ENCODE measurements at places on chromosomes 4 and X. TPM values are rescaled to one million over a fixed set of nuclear protein-coding genes. Genes with fewer than 3 reads are reported as not detected.

MAP7D3 gene
- 10.2 TPM for polyA plus RNA-seq

NEUROG2 gene
- polyA plus RNA-seq: not detected

DNA sequence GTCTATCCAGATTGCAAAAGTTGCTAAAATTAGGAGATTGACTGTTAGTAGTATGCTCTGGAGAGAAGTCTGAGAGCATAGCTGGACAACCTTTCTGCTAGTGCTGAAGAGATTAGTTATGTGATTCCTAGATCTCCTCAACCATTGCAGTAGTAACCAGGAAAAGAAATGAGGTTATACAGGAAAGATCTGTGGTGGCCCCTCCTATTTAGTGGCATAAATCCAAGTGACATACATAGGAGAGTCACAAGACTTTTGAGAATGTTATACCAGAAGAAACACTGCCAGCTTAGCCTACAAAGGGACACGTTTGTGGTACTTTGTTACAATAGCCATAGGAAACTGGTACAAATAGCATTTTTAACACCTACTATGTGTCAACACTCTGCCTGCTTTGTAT is 105.2 kb downstream of the ATP10D start:
- DNase-seq: no peak

DNA sequence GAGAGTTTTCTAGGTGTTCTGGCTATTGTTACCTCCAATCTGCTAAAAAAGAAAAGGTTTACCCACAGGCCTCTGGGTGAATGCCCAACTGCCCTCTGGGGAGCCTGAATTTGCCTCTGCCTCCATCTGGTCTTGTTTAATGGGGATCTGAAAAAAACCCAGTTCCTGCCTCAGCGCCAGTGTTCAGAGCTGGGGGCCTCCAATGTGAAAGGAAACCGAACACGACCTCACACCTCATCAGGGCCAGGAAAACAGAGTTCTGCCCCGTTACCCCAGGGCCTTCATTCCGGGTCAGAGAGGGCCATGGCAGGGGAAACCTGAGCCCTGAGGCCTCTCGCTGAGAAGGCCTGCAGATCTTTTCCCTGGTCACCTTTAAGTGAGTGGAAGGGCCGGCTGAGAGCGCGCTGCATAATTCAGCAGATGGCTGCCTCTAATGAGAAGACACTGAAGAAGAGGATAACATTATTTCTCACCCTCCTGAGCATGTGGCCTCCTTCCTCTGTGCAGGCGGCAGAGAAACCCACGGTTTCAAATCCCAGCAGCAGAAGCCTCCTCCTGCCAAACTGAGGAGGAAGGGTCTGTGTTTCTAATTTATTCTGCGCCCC is 6.8 kb downstream of the SEPTIN6 start:
- DNase-seq: peak; percentile 79

DNA sequence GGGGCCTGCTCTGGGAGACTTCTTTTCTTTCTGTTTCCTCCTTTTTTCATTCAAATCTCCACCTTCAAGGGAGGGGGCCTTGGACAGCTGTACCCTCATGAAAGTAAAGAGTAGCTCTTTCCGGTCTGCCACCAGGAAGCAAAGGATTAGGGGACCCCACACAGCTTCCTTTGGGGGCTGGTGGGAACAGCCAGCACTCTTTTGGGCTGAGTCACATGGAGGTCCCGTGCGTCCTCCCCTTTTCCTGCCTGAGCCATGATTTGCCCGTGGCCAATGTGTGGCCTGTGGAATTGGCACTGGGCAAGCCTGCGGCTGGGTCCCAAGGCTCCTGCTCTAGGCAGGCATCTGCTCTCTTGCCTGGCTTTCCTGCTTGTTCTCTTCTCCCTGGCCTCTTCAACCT is 65.5 kb downstream of the FHDC1 start:
- DNase-seq: peak; percentile 62

DNA sequence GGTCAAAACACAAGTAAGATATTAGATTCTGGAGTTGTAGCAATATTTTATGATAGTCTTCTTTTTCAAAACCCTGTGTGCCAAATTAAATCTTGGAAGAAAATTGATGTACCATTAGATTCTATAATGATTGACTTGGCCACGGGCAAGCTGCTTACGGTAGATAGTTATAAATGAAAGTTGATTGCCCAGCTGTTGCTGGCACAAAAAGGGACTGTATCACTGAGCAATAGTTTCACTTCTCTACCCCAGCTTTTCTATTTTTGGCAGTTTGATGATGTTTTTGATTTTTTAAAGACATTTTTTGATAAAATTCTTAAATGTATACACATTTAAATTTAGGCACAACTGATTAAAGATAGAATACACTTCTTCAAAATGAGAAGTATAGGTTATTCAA is 333.3 kb downstream of the TRAM1L1 start:
- DNase-seq: no peak

Data from spleen (tissue), 13 donors.